ENCODE measurements at places on chromosomes 2 and 18.

DNA sequence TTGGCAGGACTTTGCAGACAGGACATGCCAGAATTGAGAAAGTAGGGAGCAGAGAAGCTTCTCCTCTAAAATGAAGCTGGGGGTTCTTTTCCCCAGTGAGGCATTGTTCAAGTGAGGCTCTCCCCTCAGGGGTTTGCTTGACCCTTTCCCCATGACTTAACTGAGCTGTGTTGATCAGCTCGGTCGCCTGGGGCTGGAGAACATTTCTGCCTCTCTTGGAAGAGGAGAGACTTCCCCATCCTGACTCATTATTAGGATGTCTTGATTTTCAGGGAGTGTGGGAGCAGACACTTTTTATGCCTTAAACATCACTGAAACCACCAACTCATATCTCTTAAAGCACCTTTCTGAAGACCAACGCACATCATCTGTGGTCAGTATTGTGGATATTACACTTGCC, 27.9 kb upstream of the GLI2 start:
- DNase-seq = no peak

GRCh38 chr2:218063896-218064295, 5.2 kb upstream of the RUFY4 start:
- DNase-seq = no peak

- DNase-seq = no peak
Observed at GRCh38 chr2:43948370-43948769, 47.4 kb downstream of the LRPPRC start.

- no peak for DNase-seq
Observed at GRCh38 chr2:154143105-154143504, 271.4 kb downstream of the GALNT13 start.

All from BE2C (cell line).